ENCODE measurements at places on chromosomes 16 and 17.
A peak's percentile ranks its signal among the peaks of the same experiment; 100 is the strongest.

- DNase-seq = no peak
These were observed 474.9 kb downstream of the SLC39A11 start for GRCh38 chr17:72617557-72617956.

DNA sequence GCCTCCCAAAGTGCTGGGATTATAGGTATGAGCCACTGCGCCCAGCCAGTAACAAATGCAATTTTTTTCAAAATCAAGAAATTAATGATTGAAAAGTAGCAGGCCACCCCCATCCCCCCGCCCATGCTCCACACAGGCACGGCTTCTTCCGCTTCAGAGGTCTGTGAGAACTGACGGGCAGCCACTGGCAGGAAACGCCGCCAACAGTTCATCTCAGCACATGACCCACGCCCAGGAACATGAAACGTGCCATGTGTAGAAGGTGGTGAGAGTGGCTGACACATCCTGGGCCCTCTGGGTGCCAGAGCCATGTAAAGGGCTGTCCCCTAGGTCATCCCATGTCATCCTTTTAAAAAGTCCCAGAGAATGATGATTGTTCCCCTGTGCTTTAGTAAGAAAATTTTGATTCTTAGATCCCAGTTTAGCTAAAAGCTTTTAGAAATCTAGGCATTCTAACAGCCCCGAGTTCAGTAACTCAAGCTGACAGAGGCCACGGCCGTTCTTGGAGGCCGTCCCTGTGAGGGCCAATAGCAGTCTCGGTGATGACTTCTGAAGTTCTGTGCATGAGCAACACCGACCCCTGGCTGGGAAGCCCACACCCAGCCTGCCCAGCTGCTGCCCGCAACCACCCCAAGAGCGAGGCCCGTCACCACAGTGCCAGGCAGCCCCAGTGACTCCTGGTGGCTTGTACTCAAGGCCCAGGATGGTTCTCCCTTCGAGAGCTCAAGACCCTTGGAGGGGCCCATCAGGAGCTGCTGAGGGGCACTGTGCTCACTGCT, 52.1 kb downstream of the KLHDC4 start:
- no peak for DNase-seq

DNA sequence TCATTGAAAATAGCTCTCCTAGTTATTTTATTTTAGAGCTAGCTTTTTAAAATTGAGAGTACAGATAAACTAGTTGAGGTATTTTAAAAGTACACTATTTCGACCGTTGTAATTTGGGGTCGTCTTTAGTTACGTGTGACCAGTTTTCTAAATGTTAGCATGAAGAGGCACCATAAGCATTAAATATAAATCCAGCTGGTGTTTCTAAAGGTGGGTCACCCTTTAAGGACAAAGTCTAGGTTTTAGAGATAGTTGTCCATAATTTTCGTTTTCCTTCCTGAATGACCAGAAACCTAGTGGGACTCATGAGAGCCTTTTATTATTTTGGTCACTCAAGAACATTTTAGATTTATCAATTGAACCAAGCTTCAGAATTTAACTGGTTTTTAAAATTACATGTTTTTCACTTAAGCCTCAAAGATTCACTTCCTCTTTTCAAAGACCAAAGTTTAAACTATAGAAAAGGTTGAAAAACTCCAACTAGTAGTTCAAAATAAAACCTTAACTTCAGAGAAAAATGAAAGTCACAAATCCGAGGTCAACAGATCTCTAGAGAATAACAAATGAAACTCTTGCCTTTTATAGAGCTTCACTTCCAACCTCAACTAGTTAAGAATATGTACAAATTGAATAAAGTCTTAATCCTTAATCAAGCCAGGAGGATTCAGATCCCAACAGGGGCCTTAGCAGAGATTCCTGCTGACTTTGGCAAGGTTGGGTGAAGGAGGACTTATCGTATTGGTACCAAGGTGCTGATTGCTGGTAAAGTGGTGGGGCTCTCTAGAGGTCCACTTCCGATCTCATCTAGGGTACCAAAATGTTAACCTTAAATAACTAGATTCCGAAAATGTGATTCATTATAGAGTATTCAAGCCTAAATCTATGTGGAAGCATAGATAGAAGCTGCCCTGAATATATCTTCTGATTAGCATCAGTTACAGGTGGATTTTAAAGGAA, 32.5 kb downstream of the PHKB start:
- DNase-seq = no peak

DNA sequence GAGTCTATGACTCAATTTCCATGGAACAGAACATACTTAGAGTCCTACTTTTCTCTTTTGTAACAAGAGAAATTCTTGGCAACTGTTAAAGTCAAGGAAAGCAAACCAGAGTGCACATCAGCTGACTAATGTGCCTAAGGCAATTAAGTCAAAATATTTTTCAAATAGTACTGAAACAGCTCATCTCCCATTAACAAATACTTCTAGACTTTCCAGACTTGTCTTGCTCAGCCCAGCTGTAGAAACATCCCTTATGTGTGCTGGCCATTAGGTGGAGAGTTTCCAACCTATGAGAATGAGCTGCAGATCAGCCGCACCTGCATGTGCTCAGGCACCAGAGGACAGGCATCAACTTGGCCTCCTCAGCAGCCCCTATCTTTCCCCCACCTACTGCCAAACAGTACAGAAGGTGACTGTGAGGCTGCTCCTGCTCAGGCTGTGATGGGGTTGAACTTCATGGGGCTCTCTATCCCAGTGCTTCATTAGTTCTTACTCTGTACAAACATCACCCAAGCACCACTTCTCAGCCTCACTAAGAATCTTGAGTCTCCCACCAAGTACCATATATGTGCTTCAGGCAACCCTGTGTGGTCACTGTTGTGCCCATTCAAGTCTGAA, 32.2 kb downstream of the TEX2 start:
- peak; percentile 68 for DNase-seq

DNA sequence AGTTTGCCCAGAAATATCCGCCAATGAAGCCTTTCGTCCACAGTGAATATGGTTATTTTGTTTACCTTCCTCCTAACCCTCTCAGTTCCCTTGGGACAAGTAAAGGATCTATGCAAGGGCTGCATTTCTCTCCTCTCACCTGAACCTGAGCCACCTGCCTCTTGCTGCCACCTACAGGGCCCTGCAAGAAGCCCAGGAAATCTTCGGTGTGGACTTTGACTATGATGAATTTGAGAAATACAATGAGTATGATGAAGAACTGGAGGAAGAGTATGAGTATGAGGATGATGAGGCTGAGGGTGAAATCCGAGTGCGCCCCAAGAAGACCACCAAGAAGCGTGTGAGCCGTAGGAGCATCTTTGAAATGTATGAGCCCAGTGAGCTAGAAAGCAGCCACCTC, 14.0 kb downstream of the SUPT6H start:
- no peak for DNase-seq
